NCI-H748 treated with DMSO at 0.1 percent for 48 hours (cell line): ENCODE measurements at places on chromosomes 1 and 21.

DNA sequence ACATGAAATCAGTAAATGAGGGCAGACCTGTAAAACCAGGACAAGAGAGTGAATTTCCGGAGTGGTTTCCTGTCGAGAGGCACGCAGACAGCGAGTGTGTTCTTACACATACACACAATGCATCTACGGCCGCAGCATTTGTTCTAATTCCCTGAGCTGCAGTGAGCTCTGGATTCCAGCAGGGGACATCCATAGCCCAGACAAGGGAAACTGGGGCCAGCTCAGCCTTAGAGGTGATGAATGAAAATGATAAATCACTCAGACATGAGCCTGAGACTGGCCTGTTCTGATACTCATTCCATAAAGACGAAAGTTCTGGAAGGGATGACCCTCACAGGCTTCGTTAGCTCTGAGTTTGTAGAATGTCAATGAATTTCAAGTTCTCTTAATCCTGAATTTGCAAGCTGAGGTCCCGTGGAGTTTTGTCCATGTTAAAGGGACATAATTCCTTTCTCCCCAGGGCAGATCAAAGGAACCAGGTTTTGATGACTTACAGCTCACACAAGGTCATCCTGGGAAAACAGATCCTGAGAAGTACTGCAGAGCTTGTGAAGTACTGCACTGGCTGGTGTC, 207.9 kb upstream of the C1orf87 start:
- peak; percentile 83 for DNase-seq

DNA sequence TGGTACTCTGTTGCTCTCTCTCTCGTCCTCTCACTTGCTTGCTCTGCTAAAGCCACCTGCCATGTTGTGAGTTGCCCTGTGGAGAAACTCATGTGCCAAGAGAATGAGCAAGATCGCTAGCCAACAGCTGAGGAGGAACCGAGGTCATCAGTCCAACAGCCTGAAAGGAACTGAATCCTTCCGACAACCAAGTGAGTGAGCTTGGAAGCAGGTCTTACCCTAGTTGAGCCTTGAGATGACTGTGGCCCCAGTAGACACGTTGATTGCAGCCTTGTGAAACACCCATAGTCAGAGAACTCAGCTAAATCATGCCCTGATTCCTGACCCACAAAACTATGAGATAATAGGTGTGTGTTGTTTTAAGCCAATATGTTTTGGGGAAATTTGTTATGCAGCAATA, 48.1 kb upstream of the BACH1 start:
- no peak for DNase-seq

GRCh38 chr1:219533280-219533679, 79.6 kb downstream of the ZC3H11B start:
- DNase-seq = no peak

GRCh38 chr1:64080941-64081562, 122.4 kb upstream of the UBE2U start:
- no peak for DNase-seq

DNA sequence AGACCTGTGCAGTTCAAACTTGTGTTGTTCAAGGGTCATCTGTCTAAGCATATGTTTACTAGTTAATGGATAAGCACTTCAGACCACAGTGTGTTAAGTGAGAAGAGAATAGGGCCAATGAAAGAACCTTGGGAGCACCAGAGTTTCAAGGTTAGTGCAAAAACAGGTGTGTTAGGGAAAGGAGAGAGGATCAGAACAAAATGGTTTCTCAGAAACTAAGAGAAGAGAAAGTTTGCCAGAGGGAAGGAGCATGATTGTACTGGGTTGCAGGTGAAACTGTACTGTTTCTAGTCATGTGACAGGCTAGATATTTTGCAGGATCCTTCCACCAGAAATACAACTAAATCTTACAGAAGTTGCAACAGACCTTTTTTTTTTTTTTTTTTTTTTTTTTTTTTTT, 23.3 kb downstream of the RPRD2 start:
- DNase-seq = no peak

GRCh38 chr1:223429313-223429731, 36.1 kb downstream of the CCDC185 start:
- DNase-seq = no peak

GRCh38 chr1:38600905-38601304, 258.7 kb downstream of the RRAGC start:
- no peak for DNase-seq

- DNase-seq = no peak
These were observed 31.6 kb upstream of the PDE9A start for GRCh38 chr21:42621819-42622177.

- no peak for DNase-seq
These were observed 3.6 kb upstream of the SCAF4 start for GRCh38 chr21:31735511-31735992.

DNA sequence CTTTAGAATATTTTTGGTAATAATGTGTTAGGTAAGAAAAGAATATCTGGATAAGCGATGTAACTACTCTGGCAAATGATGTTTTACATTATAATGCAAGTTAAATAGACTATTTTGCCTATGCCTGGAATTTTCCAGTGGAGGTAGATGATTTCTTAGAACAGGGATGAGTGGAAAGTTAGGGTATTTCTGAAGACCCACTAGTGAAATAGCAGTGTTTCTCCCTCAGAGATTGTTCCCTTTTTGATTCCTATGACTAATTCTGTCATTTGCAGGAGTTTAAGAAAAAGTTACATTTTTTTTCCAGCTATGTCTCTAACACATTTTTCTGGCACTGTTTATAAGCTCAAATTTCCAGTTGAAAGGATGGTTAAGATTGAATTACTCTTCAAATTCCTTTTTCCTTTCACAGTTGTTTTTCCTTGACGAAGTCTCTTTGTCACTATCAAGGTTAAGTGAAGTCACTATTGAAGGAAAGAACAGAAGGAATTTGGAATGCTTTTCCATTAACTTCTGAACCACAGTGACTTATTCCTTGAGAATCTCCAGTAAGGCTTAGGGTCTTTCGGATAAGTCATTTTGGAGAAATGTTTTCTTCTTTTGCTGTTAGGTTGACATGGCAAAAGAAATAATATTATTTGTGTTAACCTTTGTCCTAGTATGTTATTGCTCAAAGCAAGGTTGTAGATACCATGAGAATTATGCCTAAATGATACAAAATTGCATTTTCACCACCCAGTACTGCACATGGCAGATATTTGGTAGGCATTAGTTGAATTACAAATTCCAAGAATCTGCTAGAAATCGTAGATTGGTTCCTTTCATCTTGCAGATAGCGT, 42.9 kb upstream of the ZNF326 start:
- DNase-seq = no peak

DNA sequence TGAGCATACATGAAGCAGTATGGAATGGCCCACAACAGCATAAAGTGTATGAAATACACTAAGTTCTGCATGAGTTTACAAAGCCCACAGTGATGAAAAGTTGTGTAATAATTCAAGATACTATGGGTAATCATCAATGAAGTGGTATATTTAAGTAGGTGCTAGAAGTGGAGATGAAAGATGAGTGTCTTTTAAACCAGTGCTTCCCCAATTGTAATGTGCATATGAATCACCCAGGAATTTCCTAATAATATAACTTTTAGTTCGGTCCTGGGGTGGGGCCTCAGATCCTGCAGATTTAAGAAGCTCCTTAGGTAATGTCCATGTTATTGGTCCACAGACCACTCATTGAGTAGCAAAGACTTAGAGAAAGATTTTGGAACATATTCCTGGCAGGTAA, 184.9 kb downstream of the DUSP10 start:
- DNase-seq = no peak

DNA sequence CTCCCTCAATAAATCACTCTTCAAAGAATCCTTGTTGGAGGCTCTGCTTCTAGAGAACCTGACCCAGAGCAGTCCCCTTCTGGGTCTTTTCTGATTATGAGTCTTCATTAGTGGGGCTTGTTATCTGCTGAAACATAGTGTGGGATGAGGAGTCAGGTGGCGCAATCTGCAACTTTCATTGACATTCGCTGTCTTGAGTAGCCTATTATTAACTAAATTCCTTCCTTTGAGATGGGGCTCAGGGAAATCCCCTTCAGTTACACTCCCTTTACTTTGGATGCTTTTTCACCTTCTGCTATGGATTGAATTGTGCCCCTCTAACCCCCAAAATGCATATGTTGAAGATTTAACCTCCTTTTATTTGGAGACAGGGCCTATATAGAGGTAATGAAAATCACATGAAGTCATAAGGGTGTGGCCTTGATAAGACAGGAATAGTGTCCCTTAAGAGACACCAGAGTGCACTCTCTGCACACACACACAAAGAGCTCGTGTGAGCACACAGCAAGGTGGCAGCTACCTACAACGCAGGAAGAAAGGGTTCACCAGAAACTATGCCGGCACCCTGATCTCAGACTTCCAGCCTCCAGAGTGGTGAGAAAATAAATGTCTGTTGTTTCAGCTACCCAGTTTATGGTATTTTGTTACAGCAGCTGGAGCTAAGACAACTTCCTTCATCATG, 19.5 kb downstream of the DIO1 start:
- no peak for DNase-seq

DNA sequence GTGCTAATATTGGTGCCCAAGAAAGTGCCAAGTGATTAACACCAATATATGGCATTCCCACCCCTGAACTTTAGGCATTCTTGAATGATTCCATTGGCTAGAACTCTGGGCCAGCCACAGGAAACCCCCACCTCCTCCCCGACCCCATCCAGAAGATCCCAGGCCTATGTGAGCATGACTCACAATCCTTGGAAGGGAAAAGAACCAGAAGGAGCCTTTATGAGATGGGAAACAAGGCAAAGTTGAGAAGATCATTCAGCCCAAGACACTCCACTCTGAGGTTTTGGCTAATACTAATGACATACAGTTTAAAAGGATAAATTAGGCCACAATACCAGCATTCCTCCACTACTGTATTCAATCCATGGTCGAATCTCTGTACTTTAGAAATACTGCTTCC, 21.8 kb downstream of the ELK4 start:
- DNase-seq = no peak

GRCh38 chr1:207826557-207827487, 75.0 kb downstream of the CD46 start:
- no peak for DNase-seq

GRCh38 chr1:198173832-198174231, 17.0 kb downstream of the NEK7 start:
- no peak for DNase-seq

- DNase-seq = no peak
These were observed 4.5 kb downstream of the LDLRAD1 start for GRCh38 chr1:54013393-54014008.

DNA sequence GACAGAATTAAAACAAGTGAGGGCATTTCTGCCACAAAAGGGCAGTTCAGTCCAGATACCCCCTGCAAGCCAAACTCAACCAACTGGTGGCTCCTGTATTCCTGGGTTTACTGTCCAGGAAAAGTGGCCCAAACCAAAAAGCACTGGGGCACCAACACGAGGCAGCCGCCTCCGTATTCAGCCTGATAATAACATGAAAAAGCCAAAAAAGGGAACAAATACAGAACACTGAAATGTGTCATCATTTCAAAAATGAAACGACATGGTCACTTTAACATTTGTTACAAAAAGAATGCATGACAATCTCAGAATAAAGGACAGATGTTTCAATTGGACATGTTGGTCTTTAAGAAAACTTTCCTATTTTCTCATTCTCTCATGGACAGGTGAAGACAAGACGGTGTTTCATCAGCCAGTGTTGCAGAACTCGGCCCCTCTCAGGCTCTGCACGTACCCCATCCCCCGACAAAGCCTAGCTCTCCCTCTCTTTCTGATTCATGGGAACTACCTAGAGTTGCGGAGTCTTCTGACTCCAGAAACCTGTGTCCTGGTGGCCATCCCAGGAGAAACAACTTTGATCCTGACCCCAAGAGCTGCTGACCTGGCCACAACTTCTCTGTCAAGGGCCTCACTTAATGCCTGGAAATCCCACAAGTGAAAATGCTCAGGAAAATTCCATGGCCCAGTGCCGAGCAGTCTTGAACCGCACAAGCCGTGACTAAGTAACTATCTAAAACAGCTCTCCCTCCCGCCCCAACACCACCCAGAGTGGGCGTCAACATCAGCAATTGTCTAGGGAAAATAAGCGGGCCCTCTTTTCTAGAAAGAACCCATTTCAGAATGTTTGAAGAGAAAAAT, 27.1 kb downstream of the ZBTB17 start:
- no peak for DNase-seq

- no peak for DNase-seq
These were observed 24.9 kb downstream of the VANGL1 start for GRCh38 chr1:115666702-115667101.

DNA sequence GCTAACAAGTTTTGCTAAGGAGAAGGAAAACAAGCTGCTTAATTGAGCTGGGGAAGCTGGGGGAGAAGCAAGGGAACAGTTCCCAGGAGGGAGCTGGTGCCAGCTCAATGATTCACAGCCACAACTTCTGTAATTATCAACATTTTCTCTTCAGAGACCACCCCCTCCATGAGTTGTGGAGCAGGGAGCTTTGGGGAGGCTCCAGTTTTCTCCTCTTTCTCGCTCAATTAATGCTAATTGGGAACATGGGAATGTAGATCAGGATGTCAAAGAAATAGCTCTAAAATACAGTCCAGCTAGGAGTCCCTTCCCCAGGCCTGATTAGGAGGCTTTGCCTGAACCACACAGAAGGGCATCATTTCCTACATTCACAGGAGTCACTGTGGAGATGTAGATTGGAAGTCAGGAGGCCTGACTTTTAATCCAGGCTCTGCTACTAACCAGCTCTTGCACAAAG, 12.1 kb upstream of the MNDA start:
- no peak for DNase-seq

GRCh38 chr1:6511561-6512244, 20.2 kb upstream of the PLEKHG5 start:
- DNase-seq = no peak

DNA sequence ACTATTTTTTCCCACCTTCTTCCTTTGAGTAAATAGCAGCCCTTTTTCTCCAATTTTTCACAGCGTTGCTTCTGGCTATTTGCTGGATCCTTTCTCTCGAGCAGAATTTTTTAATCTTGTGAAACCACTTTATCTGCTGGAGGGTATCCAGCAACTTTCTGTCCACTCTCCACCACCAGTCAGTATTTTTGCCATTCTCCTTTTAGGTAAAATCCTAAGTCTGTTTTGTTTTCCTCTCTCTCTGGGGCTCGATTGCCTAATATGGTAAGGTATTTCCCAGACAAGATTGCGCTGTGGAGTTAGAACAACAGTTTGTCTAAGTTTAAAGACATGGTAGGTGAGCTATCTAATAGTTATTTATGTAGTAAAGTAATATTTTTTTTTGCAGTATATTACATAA, 156.9 kb downstream of the PPP1R12B start:
- no peak for DNase-seq

DNA sequence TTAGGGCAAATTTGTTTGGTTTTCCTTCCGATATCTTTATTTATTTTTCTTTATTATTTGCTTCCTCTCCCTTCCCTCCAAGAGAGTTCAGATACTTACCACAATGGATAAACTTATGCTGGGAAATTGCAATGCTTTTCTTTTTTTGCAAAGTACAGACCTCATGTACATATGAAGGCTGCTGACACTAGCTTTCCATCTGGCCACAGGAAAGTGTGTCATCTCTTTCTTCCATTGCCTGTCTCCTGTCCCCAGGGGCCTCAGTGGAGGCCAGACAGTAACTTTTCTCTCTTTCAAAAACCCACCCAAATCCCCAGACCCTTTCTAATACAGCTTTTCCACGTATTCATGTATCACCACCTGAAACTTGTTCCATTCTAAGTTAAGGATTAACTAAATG, 73.9 kb downstream of the ST6GALNAC3 start:
- no peak for DNase-seq
